ENCODE measurements at places on chromosomes 3 and 15. TPM values are rescaled to one million over a fixed set of nuclear protein-coding genes. Genes with fewer than 3 reads are reported as not detected.

GRCh38 chr3:138114988-138115971 is at the start of gene DZIP1L:
DZIP1L (minus strand) TSS chr3:138115608; CDS start chr3:138103971, 11,637 bp downstream.
- H3K4me3 ChIP-seq = peak within 1 kb of the TSS; percentile 77
- peaks cover 25% of the 10 kb centered on the region for H3K4me1 ChIP-seq
- peak; percentile 91 for DNase-seq
- H3K36me3 ChIP-seq = no peaks in the 10 kb centered on the region

- no peaks in the 10 kb centered on the region for H3K27me3 ChIP-seq
- peaks cover 14% of the 10 kb centered on the region for H3K4me1 ChIP-seq
- peak; percentile 98 for DNase-seq
- peak overlapping the region; percentile 45 for H3K27ac ChIP-seq
Measured at GRCh38 chr3:10366651-10367101, 45.8 kb upstream of the SEC13 start.

- H3K4me3 ChIP-seq = no peak overlapping the region
- H3K27ac ChIP-seq = no peak overlapping the region
- H3K27me3 ChIP-seq = peaks cover 50% of the 10 kb centered on the region
- no peak for DNase-seq
- H3K36me3 ChIP-seq = no peaks in the 10 kb centered on the region
- no peaks in the 10 kb centered on the region for H3K4me1 ChIP-seq
Measured at GRCh38 chr15:77656294-77656693, 23.6 kb upstream of the LINGO1 start.

Gene KIF7
- total RNA-seq = 25.4 TPM

Gene KNG1
- not detected for total RNA-seq

Gene WDR93
- not detected for total RNA-seq

All from GM23248 (cell line).